ENCODE measurements at places on chromosomes 16 and 17. TPM values are rescaled to one million over a fixed set of nuclear protein-coding genes. Genes with fewer than 3 reads are reported as not detected.

DNA sequence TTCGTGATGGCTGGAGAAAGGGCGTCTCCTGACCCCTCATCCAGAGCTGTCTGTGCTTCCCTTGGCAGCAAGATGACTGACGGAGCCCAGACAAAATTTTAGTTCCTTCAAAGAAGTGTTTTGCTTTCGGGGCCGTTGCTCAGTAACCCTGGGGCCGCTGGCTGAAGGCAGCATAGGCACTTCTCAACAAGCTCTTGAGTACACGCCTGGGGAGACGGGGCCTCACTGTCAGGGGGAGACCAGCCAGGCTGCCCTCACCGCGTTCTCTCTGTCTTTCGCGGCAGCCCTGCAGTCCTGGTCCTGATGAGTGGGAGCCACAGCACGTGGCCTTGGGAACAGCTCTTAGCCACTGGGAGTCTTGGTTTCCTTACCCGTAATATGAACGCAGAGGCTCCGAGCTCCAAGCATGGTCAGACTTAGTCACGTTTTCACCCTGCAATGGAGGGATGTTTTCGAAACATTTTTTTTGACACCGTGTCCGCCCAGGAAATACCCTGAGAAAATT is 86.0 kb downstream of the IRF8 start:
- DNase-seq = no peak

GRCh38 chr17:8369944-8370343 is 6.6 kb downstream of the KRABD2 start:
- DNase-seq = no peak

DNA sequence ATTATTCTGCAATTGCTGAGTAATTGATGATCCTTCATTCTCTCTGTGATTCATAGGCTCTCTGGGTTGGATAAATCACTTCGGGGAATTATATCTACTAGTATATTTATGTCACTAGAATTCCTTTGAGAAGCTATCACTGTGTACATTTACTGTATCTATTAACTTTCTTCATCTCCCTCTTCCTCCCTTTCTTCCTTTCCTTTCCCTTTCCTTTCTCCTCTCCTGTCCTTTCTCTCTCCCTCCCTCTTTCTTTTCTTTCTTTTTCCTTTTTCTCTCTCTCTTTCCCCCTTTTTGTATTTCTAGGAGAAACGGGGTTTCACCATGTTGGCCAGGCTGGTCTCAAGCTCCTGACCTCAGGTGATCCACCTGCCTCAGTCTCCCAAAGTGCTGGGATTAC is 711.8 kb downstream of the WWOX start:
- no peak for DNase-seq

DNA sequence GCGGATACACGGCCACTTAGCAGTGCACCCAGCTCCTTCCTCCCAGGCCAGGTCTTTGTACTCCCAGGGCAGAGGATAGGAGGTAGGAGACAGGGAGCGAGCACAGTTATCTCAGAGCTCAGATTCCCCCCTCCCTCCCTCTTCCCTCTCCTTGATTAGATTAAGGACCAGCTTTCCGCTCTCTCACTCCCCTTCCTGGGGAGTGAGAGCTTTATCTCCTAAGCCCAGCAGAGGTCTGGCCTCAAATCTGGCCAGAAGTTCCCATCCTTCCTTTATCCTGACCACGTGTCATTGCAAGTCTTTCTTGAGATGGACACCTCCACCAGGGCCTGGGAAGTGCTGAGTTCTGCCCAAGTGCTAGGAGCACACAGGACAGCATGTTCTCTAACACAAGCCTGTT is 5.1 kb downstream of the ARL4D start:
- no peak for DNase-seq

Gene CDH5
- total RNA-seq = 121 TPM

Measured in mesenteric fat pad (tissue), 1 donor.